PC-9 (cell line): ENCODE measurements at places on chromosomes 2 and 18.

DNA sequence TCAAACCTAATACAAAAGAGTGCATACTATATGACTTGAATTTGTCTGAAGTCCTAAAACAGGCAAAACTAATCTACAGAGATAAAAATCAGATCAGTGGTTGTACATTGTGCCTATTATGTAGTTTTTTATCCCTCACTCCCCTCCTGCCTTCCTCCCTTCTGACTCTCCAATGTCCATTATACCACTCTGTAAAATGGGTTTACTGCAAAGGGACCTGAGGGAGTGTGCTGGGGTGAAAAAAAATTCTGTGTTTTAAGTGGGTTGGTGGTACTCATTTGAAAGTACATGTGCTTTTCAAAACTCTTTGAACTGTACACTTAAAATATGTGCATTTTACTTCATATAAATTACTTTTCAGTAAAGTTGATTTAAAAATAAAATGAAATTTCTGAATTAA lies 89.0 kb upstream of the UBE2E3 start:
- DNase-seq: no peak

DNA sequence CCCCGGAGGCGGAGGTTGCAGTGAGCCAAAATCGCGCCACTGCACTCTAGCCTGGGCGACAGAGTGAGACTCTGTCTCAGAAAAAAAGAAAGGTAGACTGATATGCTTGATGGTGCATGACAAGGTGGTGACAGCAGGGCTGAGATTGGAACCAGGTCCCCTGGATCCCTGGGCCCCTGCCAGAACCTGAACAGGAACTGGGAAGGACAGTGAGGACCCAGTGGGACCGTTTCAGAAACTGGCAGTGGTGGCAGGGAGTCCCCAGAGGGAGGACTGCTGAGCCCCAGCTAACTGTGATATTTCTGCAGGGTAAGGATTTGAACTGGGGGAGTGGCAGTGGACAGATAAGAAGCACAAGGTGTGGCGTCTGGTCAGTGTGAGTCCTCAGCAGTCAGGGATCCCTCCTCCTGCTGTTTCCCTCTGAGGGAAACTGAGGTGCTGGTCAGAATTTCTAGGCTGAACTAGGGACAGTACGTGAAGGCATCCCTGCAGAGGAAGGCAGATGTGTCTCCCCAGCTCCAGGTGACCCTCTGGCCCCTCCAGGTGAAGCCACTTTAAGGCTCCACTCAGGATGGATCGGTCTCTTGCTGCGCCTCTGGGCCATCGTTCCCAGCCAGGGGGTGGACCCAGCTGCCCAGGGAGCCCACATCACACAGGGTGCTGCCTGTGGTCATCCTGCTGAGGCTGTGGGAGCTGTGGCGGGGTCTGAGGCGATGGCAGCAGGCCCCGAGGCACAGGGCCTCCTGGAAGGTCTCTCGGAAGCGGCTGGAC lies 5.6 kb downstream of the NMUR1 start:
- DNase-seq: no peak

GRCh38 chr2:95018301-95018700 lies 7.2 kb upstream of the MAL start:
- no peak for DNase-seq

GRCh38 chr2:241762933-241763369 lies 13.7 kb upstream of the GAL3ST2 start:
- peak; percentile 44 for DNase-seq

DNA sequence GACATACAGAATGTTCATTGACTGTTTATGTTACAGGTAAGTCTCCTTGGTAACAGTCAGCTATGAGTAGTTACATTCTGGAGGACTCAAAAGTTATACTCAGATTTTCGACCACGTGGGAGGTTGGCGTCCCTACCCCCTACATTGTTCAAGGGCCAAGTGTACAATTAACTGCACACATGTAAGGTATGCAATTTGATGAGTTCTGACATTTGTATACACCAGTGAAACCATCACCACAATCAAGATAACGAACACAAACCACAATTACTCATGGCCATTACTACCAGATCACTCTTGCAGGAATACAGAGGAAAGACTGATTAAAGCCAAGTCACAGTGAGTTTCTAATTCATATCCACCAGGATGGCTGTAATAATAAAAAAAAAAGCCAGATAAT lies 39.6 kb upstream of the LDLRAD4 start:
- DNase-seq: no peak
